ENCODE measurements at places on chromosomes 1 and 21. TPM values are rescaled to one million over a fixed set of nuclear protein-coding genes. Genes with fewer than 3 reads are reported as not detected.

The FAM78B gene
- not detected for total RNA-seq

The SPATA1 gene
- 0.88 TPM for total RNA-seq

The OR2T2 gene
- total RNA-seq: not detected

The TIAM1 gene
- total RNA-seq: 1.7 TPM

The CCDC181 gene
- under 0.01 TPM for total RNA-seq

The FAM151A gene
- not detected for total RNA-seq

The TNNI3K gene
- total RNA-seq: not detected

The LCE3D gene
- total RNA-seq: not detected

The FAM89A gene
- total RNA-seq: 8.3 TPM

The F11R gene
- total RNA-seq: 12.7 TPM

The DMRTA2 gene
- 0.14 TPM for total RNA-seq

The RGS8 gene
- not detected for total RNA-seq

The SGIP1 gene
- 53.4 TPM for total RNA-seq

The SPATC1L gene
- 5.3 TPM for total RNA-seq

The KRTAP21-2 gene
- not detected for total RNA-seq

The TOR1AIP2 gene
- total RNA-seq: 93.2 TPM

The CRYZ gene
- total RNA-seq: 43.8 TPM

The PYHIN1 gene
- total RNA-seq: not detected

The LCE1C gene
- total RNA-seq: not detected

The GBP2 gene
- total RNA-seq: 39.8 TPM

The SLFNL1 gene
- total RNA-seq: 0.44 TPM

The C1orf56 gene
- total RNA-seq: 2.9 TPM

The CACNA1S gene
- total RNA-seq: not detected

The RBM34 gene
- 65.9 TPM for total RNA-seq

The GSTM5 gene
- total RNA-seq: 0.43 TPM

The FCER1G gene
- total RNA-seq: not detected

The CELA3B gene
- total RNA-seq: not detected

The LTN1 gene
- total RNA-seq: 43.4 TPM

The S100A5 gene
- total RNA-seq: 1.1 TPM

The SLC2A5 gene
- total RNA-seq: 2.6 TPM

The GNAT2 gene
- not detected for total RNA-seq

The BARHL2 gene
- total RNA-seq: not detected

The MTARC2 gene
- total RNA-seq: 6.8 TPM

The SPRR1A gene
- total RNA-seq: not detected

The CD48 gene
- total RNA-seq: not detected

The SPRR2E gene
- total RNA-seq: not detected

The ADCY10 gene
- 0.22 TPM for total RNA-seq

The E2F2 gene
- 2.7 TPM for total RNA-seq

The GBP6 gene
- total RNA-seq: not detected

The PLPPR4 gene
- total RNA-seq: under 0.01 TPM

The GPATCH3 gene
- 9.6 TPM for total RNA-seq

The KCNJ15 gene
- 6.0 TPM for total RNA-seq

The PRR9 gene
- 0.22 TPM for total RNA-seq

The CFHR4 gene
- total RNA-seq: not detected

The ILDR2 gene
- total RNA-seq: 0.14 TPM

The EDARADD gene
- total RNA-seq: 0.43 TPM

The SPATA46 gene
- total RNA-seq: not detected

The FCAMR gene
- not detected for total RNA-seq

The ELAVL4 gene
- total RNA-seq: not detected

The SLC1A7 gene
- 0.14 TPM for total RNA-seq

The LYPD8 gene
- not detected for total RNA-seq

The MPL gene
- 0.86 TPM for total RNA-seq

The KIF17 gene
- 1.6 TPM for total RNA-seq

The NUCKS1 gene
- total RNA-seq: 84.7 TPM

The PRMT6 gene
- 12.5 TPM for total RNA-seq

The CASQ2 gene
- not detected for total RNA-seq

The KIAA1614 gene
- total RNA-seq: 3.9 TPM

The PPM1J gene
- total RNA-seq: 0.66 TPM

The UTS2 gene
- total RNA-seq: not detected
